ENCODE measurements at places on chromosomes 12 and 14.

GRCh38 chr12:62673028-62673815 is 206.6 kb downstream of the MON2 start:
- DNase-seq: no peak

DNA sequence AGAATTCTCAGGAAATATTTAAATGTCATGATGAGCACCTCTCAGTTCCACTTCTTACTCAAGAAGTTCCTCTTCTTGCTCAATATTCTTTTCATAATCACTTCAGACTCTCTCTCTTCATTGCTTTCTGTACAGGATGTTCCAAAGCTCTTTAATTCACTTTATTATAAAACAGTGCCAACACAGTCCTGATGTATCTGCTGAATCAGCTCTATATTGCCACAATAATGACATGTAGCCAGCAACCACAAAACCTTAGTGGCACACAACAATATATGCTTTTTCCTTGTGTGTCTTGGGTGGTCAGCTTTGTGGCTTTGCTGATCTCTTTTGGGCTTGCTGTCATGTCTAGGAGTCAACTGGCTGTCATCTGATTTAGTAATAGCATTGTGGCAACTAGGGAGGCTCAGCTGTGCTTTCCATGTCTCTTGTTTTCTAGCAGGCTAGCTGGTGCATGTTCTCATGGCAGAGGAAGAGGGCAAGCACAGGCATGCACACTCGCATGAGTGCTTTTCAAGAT is 52.8 kb upstream of the SLC2A13 start:
- DNase-seq: no peak

GRCh38 chr12:98939350-98939749 is 294.3 kb downstream of the APAF1 start:
- DNase-seq: no peak

- DNase-seq: no peak
These were observed 117.0 kb upstream of the CCDC198 start for GRCh38 chr14:57610631-57611030.

DNA sequence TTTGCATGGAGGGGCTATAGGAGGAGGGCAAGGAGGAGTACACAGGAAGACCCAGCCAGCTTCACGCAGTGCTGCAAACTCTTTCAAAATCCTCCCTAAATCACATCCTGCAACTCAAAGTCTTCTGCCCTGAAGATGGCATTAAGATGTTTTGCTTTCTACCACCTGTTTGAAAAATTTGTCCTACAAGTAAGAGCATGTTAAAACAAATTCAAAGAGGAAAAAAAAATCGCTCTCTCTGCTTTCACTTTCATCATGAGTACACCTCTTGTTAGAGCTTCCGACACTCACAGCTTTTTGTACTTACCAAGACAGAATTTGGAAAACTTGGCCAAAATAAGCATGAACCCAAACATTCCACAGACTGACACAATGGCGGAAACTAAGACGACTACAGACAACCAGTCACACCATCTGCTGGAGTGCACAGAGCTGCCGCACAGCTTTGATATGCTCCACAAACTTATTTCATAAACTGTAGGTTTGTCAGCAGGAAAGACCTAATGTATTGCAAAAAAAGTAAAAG is 21.3 kb downstream of the GCH1 start:
- peak; percentile 48 for DNase-seq

- peak; percentile 25 for DNase-seq
These were observed 937.8 kb downstream of the BCL11B start for GRCh38 chr14:98334186-98334585.

- DNase-seq: no peak
These were observed 84.9 kb downstream of the ASCL4 start for GRCh38 chr12:107859367-107859766.

DNA sequence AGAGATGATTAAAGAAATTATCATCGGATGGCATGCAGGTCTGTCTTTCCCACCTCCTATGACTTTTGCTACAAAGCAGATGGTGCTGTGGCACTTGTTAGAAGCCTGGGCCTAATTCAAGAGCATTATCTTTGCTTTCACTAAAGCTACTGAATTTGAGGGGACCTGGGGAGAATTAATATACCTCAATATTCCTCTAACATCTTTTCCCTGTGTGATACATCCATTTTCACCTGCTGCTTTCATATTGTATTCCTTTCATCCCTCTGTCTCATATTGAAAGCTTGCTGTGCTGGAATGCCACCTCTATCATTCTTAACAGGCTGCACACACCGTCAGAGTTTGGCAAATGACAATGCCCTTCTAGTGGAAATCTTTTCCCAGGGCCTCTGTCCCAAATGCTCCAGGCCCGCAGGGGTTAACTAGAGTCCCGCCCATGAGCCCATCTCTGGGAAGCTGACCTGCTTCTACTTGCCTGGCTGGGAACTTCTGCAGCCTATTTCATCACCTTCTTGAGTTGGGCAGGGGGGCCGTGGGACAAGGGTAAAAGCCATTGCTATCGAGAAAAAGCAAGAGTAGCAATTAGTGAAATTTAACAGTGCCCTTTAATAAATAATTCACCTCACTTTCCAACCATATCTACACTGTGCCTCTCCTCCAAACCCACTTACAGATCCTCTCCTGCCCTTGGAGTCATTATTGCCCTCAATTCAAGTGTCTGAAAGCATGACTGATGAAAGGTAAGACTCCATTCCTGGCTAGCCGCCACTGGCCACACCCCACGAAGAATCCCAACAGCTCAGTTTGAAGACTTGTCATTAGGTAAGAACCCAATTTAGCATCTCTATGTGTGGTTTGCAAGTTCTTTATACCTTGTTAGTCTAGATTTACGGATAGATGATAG is 126.7 kb upstream of the BTG1 start:
- DNase-seq: no peak

GRCh38 chr14:89262041-89262440 is 155.0 kb downstream of the FOXN3 start:
- no peak for DNase-seq

- no peak for DNase-seq
These were observed 89.4 kb downstream of the RPAP3 start for GRCh38 chr12:47616440-47616839.

DNA sequence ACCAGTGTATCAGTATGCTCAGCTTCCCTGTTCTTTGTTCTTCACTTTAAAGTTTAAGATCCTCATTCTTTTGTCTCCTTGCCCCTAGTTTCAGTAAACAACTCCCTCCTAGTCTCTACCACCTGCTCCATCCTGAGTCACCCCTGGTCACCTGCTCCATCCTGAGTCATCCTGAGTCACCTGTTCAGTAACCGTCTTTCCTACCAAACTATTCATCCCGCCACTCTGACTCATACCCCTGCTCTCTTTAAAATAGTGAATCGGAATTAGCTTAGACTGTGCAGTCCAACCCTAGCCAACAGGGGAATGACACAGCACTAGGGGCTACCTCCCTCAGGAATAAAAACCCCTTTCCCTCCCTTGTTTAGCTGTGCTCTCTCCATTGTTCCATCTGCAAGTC is 888.1 kb upstream of the MDGA2 start:
- DNase-seq: no peak

GRCh38 chr12:106271575-106272505 is 24.0 kb upstream of the CKAP4 start:
- DNase-seq: no peak

DNA sequence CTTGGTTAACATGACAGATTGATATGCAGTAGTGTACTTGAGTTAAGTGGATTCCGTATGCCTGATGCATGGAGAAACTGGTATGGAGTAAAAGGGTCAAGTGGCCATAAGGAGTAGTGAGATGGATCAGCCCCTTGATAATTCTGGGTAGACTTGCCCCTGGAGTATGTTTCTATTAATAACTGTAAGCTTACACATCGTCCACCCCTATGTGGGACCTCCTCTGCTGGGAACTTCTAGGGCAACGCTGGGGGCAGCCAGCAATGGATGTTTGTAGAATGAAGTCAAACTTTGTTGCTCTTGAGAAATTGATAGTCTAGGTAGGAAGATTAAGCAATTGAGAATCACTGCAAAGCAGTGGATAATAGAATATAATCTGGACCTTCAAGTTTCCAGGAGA is 3.5 kb downstream of the C12orf75 start:
- no peak for DNase-seq

- peak; percentile 84 for DNase-seq
These were observed 28.0 kb downstream of the TTLL5 start for GRCh38 chr14:75689012-75689411.

DNA sequence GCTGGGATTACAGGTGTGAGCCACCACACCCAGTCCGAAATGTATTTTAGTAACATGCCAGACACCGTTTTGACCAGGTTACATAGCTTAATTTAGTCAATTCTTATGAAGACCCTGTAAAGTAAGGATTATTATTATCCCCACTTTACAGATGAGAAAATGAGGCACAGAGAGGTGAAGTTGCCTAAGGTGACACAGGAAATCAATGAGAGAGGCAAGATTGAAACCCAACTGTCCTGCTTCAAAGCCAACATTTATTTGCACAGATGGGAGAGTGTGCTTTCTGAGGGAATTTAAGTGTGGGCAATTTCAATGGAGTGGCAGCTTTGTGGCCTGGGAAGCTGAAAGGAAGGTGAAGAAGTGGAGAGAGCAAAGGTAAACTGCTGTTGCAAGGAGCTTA is 19.1 kb upstream of the EPS8 start:
- DNase-seq: no peak

- no peak for DNase-seq
These were observed 84.9 kb upstream of the RTL1 start for GRCh38 chr14:100988411-100988900.

DNA sequence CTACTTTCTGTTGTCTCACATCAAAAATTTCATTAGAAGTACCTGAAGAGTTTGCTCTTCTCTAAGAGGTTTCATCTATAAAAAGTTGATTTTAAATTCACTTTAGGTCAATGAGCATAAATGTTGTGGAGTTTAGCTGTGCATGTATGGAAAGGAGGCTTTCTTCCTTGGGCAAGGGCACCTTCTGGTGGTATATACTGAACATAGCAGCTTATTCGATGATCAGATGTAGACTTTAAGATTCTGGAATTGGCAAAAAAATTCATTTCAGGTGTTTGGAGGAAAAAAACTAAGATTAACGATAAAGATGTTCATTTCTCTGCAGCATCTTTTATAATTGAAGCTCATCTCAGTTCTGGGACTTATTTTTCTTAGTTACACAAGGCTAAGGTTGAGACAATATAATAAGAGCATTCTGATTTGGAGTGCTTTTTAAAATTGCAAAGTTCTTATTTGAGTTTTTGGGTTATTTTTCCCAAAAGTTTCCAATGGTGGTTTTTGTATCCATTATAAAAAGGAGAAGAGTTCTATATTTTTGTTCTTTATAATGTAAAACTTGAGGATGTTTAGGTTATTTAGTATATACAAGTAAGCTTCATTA is 46.8 kb downstream of the TMEM117 start:
- peak; percentile 56 for DNase-seq

DNA sequence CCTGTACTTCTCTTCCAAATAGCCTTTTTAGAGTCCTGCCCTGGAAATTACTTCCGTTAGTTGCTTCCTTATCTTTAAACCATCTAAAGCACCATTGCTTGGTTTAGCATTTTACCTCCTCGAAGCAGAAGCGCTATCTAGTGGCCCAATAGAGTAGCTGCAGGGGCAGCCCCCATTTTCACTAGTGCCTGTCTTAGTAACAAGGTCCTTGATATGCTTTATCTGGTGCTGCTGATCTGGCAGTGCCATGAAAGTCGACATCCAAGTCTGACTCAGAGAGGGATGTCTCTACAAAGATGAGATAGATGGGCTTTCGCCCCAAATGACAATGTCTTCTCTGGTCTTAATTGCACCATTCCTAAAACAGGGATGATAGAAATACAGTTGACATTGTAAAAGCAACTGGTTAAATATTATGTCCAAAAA is 25.0 kb upstream of the CIT start:
- peak; percentile 44 for DNase-seq

DNA sequence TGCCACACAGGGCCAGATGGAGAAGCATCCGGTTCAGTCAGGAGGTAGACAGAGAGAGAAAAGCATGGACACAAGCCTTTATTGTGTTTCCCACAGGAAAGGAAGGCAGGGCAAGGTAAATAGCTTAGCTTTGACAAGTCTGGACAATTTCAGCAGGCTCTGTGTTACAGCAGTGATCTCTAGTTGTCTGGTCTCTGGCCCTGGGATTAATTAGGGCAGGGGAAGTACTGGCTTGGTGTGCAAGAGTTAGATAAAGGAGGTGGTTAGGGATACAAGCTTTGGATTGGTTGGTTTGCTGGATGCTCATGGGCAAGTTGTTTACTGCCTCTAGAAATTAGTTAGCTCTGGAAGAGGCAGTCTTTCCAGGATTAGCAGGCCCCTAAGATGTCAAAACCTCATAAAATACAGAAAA is 15.1 kb upstream of the NGDN start:
- no peak for DNase-seq

DNA sequence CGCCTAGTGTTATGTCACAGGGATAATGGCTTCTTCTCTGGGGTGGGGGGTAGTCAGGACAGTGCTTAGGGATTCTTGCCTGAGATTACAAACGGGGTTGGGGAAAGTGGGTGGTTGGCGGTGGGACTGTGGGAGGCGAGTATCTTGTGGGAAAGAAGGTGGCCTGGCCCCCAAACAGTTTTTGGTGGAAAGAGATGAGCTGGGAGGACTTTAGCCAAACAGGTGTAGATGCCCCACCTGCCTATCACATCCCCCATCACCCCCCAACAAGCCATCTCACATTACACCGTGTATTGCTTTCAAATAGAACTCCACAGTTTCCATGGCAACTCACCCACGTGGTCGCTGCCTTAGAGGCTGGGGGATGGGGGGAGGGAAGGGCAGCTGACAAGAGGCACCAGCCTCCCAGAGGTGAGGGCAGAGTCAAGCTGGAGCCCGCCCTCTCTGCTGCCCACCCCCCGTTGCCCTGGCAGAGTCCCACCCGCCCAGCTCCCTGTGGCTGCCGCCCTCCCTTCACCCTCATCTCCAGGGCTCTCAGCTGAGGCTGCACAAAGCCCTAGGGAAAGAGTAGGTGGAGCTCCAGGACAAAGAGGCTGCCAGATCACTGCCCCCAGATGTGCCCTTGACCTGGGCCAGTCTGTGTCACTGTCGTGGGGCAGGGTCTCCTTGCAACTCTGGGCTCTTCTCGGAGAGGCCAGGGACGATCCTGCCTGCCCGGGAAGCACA is 98.3 kb downstream of the LRRC74A start:
- no peak for DNase-seq

GRCh38 chr12:26786865-26787514 is 46.0 kb downstream of the ITPR2 start:
- no peak for DNase-seq
